Airway epithelial cell (primary cell): ENCODE measurements at places on chromosomes 4 and X. TPM values are rescaled to one million over a fixed set of nuclear protein-coding genes. Genes with fewer than 3 reads are reported as not detected.

Gene GAK
- 96.4 and 99.2 TPM in 2 replicates for total RNA-seq

Gene SLC4A4
- 0.14 TPM in 2 replicates for total RNA-seq

Gene SUPT20HL1
- not detected in 2 replicates for total RNA-seq

Gene SPANXN3
- total RNA-seq, result not detected in 2 replicates

Gene H2BW2
- not detected in 2 replicates for total RNA-seq

Gene NONO
- 276 and 299 TPM in 2 replicates for total RNA-seq

Gene ARMCX6
- total RNA-seq, result 8.0 and 13.6 TPM in 2 replicates

Gene SYN1
- total RNA-seq, result 0.33 and 0.63 TPM in 2 replicates

Gene ADGRL3
- total RNA-seq, result 0.19 and 0.21 TPM in 2 replicates
